ENCODE measurements at places on chromosomes 1 and 21.

- peak; percentile 96 for DNase-seq
Observed at GRCh38 chr1:175023043-175023921, at the start of gene MRPS14. Gene MRPS14 (minus strand): TSS chr1:175023425. CDS start chr1:175023408, 17 bp downstream.

DNA sequence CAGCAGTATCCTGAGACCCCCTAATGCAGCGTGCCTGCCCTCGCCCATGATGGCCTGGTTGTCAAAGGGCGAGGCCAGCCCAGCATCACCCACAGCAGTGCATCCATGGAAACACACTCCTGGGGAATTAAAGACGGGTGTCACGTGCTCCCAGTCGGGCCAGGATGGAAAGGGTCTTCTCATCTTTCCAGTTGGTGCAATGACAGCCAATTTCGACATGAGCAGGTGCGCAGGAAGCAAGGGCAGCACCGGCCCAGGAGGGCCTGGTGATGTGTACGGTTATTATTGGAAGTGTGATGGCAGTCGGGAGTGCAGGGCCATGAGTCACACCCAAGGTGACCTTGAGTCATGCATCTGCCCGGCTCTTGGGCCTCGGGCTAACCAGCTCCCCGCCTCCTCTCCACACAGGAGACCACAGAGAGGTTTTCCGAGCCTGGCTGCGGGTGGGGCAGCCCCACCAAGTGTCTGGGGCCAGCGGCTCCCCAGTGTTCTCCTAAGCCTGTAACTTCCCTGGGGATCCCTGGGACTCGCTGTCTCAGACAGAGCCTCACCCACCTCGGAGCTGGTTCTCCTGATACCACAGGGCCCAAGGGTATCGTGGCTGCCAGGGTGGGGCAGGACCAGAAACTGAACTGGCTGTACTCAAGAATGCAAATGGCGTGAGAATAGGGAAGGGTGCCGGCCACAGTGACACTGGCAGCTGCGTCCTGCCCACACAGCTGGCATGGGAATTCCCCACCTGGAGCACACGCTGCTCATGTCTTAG, 119.8 kb downstream of the SIK1 start:
- no peak for DNase-seq

- no peak for DNase-seq
Observed at GRCh38 chr1:171159148-171159547, 26.0 kb upstream of the FMO2 start.

DNA sequence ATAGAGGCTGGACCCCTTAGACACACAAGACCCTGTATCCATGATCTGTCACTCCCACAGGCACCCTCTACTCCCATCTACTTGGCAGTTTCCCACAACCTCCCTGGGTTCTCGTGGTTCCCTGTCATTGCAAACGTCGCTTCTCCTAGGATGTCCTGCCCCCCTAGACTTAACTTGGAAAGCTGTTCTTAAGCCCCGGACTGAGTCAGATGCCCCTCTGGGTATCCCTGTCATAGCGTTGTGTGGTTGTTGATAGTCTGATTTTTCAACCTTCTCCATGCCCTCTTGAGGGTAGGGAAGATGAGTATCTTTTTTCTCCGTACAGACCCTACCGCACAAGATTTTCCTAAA, 11.8 kb downstream of the RCC1 start:
- no peak for DNase-seq

DNA sequence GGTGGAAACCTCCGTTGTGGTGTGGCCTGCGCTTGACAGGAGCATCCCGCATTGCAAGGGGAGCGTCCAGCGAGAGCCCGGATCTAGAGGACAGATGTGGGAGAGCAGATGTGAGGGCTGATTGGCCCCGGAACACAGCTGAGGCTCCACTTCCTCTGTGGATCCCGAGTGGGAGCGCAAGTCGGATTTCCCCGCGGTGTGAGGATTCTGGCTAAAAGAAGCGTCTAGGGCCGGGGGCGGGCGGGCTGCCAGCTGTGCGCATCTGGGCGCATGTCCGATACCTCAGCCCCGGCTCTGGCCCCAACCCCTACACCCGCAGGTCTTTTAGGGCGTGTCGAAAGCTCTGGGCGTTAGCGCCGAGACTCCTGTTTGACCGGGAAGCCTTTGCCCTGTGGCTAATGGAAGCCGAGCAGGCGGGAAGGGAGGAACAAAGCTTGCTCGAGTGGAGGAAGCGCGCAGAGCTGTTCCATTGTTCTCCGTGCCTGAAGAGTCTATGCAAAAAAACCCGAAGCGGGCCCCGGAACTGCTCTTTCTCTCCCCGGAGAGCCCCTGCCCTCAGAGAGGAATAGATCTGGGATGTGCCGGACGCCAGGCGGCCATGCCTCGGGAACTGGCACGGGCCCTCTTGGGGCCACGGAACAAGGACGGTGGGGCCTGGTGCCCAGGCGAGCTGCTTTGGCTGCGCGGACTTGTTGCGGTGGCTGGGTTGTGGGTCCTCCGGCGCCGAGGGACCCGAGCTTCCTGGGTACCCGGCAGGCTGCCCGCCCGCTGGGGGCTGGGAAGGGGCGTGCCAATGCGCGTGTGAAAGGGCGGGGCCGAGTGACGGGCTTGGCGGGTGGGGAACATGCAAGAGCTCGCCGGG, 111.1 kb downstream of the NAV1 start:
- DNase-seq, result no peak

GRCh38 chr1:84350104-84350503, 48.2 kb upstream of the DNASE2B start:
- no peak for DNase-seq

GRCh38 chr1:206514813-206515387, 7.6 kb downstream of the RASSF5 start:
- no peak for DNase-seq

- no peak for DNase-seq
Observed at GRCh38 chr1:226902601-226903000, 32.2 kb downstream of the PSEN2 start.

DNA sequence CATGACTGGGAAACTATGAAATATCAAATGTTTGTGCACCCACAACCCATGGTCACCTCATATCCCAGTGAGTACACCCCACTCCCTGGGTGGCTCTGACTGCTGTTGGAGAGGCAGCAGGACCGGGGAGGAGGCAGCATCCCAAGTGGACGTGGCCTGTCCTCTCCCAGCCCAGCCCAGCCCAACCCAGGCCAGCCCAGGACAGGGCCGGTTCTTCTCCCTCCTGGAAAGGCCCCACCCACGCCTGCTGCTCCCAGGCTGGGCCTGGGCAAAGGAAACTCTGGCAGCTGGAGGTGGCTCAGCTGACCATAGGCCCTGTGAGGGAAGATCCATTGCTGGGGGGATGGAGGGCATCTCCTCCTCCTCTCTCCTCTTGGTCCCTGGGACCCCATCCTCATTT, 19.1 kb downstream of the MATN1 start:
- no peak for DNase-seq

DNA sequence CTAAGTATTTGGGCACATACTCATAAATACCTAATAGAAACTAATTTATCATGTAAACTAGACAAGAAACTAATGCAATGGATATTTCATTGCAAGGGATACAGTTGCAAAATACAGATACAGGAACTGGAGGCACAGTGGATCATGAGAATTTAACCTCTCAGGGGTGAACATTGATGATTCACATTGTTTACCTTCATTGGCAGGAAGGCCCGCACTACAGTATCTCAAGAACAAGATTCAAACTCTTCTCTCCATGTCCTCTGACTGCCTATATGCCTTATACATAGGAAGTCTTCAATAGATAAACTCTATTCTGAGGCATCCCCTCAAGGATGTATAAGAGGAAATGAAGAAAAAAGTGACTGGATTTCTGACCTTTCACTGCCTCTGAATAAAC, 18.4 kb upstream of the PTBP2 start:
- no peak for DNase-seq

DNA sequence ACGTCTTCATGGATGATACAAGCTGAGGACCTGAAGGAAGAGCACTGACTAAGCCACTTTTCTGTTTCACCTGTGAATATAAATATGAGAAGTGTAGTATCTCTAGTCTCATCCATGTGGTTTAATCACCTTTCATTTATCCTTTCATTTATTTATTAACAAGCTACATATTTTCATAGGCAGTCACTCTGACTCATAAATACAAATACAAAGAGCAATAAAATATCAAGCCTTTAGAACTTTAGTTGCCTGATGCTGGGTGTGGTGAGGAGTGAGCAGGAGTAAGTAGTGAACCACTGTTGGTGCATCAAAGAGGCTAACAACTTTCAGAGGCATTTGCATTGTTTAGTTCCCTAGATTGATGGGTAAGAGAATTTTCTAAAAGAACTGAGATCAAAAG, 269.0 kb upstream of the C1orf87 start:
- DNase-seq, result no peak

- DNase-seq, result no peak
Observed at GRCh38 chr1:1452882-1453281, 3.4 kb downstream of the ATAD3C start.

DNA sequence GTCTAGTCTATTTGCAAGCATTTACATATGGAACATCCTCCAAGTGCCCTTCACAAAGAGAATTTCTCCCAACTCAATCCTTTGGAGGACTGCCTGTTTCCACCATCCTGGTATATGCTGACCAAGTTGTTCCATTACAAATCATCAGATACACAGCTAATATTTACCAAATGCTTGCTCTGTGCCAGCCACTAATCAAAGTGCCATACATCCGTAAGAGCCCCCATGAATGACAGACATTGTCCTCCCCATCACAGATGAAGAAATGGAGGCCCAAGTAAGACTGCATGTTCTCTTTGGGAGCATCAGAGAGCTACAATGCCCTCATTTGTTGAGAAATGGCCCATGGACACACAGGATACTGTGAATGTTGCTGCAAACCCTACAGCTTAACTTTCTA, 130.0 kb upstream of the BACE2 start:
- no peak for DNase-seq

DNA sequence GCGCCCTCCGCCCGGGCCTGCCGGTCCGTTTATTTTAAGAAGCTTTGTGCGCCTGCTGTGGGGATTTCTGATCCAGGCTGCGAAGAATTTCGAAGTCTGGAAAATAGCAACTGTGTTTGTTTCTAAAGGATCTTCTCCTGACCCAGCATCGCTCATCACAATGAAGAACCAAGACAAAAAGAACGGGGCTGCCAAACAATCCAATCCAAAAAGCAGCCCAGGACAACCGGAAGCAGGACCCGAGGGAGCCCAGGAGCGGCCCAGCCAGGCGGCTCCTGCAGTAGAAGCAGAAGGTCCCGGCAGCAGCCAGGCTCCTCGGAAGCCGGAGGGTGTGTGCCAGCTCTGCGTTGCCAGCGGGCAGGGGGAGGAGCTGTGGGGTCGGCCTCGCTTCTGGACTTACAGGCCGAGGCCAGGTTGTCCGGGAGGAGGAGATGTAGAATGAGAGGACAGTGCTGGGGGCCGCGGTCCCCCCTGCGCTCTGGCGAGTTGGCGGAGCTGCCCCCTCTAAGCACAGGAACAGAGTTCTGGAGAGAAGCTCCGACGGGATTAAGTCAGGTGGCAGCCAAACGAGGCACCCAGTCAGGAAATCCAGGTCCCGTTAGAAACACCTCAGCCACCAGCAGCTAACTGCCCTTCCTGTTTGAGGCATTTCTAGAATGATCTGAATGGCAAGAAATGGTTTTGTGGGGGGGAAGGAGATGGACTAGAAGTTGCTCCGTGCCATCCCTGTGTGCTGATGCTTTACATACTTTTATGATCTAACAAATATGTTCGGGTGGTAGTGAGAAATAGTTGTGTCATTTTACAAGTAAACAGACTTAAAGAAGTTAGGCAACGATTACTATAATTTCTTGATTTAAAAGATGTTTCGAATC, 948 bp downstream of the TXLNA start:
- peak; percentile 25 for DNase-seq

DNA sequence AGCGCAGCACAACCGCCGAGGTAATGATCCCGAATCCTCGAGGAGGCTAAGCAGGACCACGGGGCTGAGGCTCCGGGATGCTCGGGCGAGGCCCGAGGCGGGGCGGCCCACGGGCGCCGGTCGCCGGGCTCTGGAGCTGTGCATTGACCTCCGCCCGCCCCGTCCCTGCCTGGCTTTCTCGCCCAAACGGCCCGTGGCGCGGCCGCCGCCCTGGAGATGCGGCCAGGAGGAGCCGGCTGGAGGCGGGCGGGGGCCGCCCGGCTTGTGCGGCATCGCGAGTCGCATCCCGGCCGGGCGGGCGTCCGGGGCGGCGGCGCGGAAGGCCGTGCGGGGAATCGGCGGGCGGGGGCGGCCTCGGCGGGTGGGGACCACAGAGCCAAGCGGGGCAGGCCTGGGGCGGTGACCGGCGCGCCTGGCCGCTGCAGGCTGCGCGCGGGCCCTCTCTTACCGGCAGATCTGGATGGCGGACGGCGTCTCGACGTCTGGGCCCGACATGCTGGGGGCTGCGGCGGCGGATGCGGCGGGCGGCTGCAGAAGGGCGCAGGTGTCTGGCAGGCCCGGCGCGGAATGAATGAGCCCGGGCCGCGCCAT, 663 bp downstream of the ACOT7 start:
- no peak for DNase-seq

GRCh38 chr1:17207540-17207939, 2.6 kb downstream of the PADI1 start:
- no peak for DNase-seq

- peak; percentile 1 for DNase-seq
Observed at GRCh38 chr1:205543351-205544301, 39.2 kb downstream of the CDK18 start.

- DNase-seq, result no peak
Observed at GRCh38 chr1:215104283-215104682, 21.7 kb downstream of the KCNK2 start.

DNA sequence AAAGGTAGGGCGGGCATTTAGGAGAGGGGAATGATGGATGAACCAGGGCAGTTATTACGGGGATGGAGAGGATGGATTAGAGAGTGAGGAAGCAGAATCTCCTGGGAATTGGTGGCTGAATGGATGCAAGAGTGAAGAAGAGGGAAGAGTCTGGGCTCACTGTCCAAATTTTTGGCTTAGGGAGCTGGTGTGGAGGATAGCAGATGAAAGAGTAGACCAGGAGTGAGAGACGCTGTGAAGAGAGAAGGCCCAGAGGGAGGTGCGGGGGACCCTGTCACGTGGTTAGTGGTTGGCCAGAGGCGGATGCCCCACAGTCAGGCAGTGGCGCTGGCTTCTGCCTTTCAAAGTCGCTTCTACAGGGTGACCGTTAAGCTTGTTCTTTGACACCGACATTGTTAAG, 78.4 kb downstream of the PEX14 start:
- no peak for DNase-seq

DNA sequence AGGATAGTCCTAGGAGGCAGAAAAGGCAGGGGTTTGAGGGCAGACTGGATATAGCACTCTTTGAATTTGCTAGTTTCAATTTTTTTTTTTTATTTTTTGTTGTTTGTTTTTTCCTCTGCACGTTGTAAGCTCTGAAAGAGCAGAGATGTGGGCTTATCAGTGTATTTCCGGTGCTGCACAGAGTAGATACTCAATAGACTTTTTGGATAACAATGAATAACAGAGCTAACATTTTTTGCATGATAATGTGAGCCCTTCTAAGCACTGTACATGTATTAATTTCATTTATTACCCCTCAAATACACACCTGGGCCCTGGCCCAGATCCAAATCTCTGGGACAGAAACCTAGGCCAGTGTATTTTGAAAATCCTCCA, 17.1 kb upstream of the PARP1 start:
- DNase-seq, result no peak
